ENCODE measurements at places on chromosomes 1 and 21. TPM values are rescaled to one million over a fixed set of nuclear protein-coding genes. Genes with fewer than 3 reads are reported as not detected.
A peak's percentile ranks its signal among the peaks of the same experiment; 100 is the strongest.

- no peak for DNase-seq
Observed at GRCh38 chr1:14944471-14944985, 209.0 kb upstream of the TMEM51 start.

DNA sequence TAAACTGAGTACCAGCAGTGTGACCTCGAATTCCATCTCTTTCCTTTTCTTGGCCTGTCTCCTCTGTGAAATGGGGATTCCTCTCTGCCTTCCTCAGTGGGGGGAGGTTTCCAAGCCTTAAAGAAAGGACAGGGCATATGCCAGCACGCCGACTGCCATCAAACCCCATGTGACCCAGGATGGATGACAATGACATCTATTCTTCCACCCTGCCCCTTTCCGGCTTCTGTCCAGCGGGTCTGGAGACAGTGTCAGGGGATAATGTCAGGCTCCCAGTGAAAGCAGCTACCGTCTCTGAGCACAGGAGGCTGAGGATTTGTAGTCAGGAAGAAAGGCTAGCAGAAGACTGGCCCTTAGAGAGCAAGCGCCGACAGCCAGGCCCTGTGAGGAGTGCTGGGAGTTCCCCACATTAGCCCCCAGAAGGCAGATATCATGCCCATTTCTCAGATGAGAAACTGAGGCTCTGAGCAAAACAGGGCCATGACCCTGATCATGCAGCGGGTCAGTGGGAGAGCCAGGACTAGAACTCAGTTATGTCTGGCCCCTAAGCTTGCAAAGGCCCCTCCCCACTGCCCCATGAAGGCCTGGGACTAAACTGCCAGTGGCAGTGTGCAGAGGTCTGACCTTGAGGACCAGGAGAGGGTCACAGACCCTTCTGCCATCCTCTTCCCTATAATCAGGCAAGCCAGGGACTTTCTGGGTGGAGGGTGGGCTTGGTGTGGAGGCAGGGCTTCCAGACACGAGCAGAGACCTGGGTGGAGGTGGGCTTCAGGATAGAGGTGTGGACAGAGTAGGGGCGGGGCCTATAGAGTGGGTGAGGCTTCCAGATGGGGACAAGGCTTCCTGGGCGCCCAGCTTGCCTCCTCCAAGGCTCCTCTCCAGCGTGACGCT is 30.1 kb downstream of the CDCA8 start:
- peak; percentile 53 for DNase-seq

DNA sequence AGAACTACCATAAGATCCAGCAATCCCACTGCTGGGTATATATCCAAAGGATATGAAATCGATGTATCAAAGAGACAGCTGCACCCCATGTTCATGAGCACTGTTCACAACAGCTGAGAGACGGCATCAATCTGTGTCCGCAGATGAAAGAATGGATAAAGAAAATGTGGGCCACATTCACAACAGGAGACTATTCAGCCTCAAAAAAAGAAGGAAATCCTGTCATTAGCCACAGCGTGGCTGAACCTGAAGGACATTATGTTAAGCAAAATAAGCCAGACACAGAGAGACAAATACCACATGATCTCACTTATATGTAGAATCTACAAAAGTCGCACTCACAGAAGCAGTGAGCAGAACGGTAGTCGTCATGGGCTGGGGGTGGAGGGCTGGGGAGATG is 99.2 kb upstream of the IFFO2 start:
- no peak for DNase-seq

- DNase-seq = no peak
Observed at GRCh38 chr1:82045221-82045620, 244.5 kb downstream of the ADGRL2 start.

GRCh38 chr21:41755934-41756773 is 10.7 kb downstream of the RIPK4 start:
- no peak for DNase-seq

DNA sequence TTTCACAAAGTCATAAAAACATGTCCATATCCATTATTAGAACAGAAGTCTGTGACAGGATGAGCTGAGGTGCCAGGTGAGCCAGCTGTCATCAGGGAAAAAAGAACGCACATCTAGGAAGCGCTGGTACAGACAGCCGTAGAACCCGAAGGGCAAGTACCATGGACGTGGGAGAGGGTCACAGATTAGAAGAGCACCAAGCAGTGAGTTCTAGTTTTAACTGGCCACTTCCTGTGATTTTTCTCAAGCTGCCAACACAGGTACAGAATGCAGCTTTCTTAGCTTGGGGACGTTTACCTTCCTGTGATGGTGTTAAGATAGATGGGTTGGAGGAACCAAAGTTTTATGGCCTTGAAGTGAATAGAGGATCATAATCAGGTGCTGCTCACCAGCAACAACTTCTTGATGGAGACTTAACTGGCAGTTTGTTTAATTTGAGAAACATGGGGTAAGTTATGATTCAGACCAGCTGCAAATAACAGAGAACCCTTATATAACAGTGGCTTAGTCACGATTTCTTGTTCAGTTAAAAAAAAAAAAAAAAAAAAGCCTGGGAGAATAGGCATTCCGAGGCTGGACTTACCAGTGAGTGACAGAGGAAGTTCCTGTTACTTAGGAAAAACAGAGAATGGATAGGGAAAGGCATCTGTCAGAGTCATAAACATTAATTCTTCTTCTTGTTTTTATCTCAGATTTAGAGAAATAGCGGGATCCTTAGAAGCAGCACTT is 30.9 kb downstream of the AGT start:
- no peak for DNase-seq

GRCh38 chr1:209689477-209689876 is 14.3 kb downstream of the G0S2 start:
- DNase-seq = no peak

DNA sequence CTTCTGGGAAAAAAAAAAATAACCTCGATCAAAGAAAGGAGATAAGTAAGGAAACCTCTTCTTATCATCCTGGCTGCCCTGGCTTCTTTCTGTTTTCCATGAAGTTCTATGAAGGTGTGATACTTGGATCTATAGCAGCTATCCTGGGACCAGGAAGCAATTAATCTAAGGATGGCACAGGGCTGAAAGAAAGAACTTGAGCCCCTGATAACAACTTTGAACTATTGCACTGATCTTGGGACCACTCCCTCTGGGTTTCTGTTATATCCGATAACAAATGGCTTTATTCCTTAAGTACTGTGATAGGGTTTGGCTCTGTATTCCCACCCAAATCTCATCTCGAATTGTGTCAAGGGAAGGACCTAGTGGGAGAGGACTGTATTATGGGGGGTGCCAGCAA is 104.1 kb downstream of the DAB1 start:
- DNase-seq = no peak

DNA sequence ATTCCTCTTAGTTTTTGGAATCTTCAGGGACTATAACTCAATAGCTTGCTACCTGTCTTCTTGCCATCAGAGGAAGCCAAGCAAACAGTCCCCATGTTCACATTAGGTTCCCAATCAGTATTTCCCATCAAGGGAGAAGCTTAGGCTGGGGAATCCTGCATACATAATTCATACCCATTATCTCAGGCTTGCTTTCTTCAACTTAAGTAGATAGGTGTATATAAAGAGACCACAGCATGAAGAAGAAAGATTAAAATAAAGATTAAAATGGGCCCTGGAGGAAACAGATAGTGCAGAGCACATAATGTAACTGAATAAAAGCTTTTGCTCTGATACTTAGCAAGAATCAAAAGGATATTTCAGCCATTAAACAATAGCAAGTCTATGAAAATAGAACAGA is 29.0 kb upstream of the KCNK1 start:
- no peak for DNase-seq

CENPF gene
- 1.7 TPM for total RNA-seq

STIL gene
- 1.7 TPM for total RNA-seq

VCAM1 gene
- total RNA-seq = 36.2 TPM

OLIG1 gene
- 0.53 TPM for total RNA-seq

ESPN gene
- 14.4 TPM for total RNA-seq

KRTAP20-3 gene
- total RNA-seq = not detected

SLFNL1 gene
- total RNA-seq = 0.62 TPM

KCNJ9 gene
- total RNA-seq = 0.18 TPM

All from sciatic nerve (tissue), 2 donors.